ENCODE measurements at places on chromosomes 4 and X.

- DNase-seq: no peak
These were observed 23.5 kb downstream of the KCNE5 start for GRCh38 chrX:109601486-109601885.

DNA sequence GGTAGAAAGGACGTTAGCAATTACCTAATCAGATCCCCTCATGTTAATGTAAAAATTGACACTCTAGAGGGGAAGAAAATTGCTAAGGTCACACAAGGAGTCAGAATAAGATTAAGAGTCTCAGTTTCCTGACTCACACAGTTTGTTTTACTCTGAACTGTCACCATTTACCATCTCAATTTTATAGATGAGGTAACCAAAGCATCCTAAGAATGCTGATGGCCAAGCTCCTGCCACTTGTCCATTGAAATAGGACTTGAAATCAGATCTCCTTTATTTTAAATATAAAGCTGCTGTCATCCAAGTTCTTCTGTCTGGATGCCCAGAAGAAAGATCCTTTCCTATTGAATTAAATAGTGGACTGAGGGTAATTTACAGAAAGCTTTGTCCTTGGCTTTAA, 114.8 kb upstream of the VAMP7 start:
- DNase-seq: no peak

GRCh38 chr4:15132739-15133138, 130.5 kb downstream of the CPEB2 start:
- no peak for DNase-seq

DNA sequence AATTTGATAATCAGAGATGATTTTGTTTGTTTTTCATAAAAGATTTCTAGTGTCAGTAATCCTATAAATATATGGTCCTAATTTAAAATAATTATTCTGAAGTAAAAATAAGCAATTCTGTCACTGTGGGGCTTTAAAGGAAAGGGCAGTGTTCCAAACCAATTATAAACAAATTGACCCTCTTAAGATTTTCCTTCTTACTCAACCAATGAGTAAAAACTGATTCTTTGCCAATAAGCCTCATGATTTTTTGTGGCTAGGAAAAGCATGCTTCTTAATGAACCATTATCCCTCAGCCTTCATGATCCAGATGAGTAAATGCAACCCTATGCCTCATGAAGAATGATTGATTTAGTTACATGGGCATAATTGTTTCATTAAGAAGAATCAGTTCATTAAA, 1010.4 kb downstream of the ADGRL3 start:
- no peak for DNase-seq

GRCh38 chr4:170083541-170083940, 6.2 kb downstream of the AADAT start:
- DNase-seq: no peak

DNA sequence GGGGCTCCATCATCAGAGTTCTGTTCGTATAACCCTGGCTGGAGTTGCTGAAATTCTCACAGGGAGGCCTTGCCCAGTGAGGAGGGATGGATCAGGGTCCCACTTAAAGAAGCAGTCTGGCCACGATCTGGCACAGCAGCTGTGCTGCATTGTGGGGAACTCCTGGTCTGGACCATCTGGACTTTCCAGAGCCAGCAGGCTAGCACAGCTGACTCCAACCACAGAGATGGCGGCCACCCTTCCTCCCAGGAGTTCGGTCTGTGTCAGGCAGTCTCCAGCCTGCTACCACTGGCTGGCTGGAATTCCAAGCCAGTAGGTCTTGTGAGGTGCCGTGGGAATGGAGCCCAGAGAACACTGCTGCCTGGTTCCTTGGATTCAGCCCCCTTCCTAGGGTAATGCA, 62.0 kb downstream of the SLAIN2 start:
- DNase-seq: no peak

DNA sequence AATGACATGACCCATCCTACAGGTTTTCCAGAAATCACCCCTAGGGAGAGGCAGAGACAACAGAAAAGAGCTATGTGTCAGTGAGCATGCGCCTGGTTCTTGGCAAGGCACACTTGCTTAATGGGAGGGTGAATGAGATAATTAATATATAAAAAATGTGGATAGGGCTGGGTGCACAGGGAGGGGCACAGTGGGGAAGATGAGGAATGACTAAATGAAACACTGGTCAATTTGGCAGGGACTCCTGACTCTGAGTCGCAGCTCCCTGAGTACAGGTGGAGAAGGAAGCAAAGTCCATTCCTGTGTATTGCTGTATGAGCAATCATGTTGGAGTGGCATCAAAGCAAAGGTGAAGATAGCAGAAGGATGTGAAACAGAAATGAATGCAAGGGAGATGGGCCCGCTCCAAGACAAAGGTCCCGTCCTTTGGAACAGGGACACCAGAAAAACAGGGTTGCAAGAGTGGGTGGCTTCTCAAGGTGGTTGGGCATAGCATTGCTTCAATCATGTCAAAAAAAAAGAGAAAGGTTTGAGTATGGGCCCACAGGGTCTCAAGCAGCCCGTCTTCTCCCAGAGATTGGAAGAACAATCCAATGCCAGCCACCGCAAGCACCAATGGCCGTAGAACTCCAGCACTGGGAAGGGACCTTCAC, 278.4 kb upstream of the AGTR2 start:
- no peak for DNase-seq

DNA sequence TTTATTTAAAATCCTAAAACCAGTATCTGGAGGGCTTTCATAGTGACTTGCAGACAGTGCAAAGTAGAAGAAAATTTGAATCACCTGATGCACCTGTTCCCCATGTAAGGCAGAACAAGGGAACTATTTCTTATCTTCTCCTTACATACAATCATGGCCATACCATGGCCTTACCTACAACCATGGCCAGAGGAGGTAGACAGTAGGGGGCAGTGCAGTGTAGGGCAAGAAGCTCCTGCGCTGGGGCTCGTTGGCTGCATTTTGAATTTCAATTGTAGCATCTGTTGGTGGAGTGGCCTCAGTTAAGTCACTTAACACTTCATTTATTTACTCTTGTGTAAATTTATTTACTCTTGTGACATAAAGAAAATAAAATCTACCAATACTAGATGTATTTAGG, 33.0 kb downstream of the GALNTL6 start:
- peak; percentile 0 for DNase-seq

GRCh38 chr4:18931643-18932377, 910.3 kb upstream of the LCORL start:
- no peak for DNase-seq

- no peak for DNase-seq
These were observed 1699.8 kb upstream of the IGFBP7 start for GRCh38 chr4:58809948-58810347.

- DNase-seq: peak; percentile 19
These were observed at the start of gene FSTL5 for GRCh38 chr4:162163892-162164759. FSTL5 (minus strand) TSS chr4:162164000; CDS start chr4:162111396, 52,604 bp downstream.

- DNase-seq: no peak
These were observed 61.8 kb downstream of the ELF2 start for GRCh38 chr4:139115226-139115625.

GRCh38 chr4:145736241-145736831, 56.4 kb downstream of the C4orf51 start:
- no peak for DNase-seq

DNA sequence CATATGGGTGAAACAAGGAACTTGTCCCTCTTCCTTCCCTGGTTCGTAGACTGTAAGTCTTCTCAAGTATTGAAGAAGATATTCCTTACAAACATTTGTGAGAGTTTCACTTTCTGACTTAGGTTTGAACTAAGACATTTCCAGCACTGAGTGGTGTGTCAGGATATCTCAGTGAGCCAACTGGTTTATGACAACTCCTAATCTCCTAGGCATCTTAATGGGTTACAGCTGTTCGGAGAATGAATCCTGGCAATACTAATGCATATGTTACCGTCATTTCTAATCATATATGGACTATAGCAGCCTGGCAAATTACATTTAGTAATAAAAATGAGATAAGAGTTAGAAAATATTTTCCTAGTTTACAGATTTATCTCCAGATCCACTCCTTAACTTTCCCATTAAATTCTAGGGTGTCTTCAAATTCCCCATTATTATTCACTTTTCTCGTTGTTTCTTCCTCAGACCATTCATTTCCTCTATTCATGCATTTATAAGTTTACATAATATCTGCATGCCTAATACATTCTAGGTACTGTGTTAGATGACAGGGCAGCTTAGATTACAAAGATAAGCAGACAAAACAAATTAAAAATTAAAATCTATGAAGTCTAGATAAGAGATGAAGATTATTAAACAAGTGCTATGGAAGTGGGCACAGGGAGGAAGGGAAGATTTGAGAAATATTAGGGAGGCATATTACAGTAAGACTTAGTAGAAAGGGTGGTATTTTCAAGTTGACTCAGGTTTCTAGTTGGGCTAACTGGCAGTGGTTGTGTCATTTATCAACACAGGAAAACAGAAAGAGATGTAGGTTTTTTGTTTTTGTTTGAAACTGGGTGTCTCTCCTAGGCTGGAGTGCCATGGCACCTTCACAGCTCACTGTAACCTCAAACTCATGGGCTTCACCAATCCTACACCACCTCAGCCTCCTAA, 173.9 kb downstream of the WDFY3 start:
- no peak for DNase-seq

- DNase-seq: no peak
These were observed 226.1 kb downstream of the COX18 start for GRCh38 chr4:72843466-72843865.

GRCh38 chr4:36207831-36208520, 36.3 kb downstream of the ARAP2 start:
- no peak for DNase-seq

DNA sequence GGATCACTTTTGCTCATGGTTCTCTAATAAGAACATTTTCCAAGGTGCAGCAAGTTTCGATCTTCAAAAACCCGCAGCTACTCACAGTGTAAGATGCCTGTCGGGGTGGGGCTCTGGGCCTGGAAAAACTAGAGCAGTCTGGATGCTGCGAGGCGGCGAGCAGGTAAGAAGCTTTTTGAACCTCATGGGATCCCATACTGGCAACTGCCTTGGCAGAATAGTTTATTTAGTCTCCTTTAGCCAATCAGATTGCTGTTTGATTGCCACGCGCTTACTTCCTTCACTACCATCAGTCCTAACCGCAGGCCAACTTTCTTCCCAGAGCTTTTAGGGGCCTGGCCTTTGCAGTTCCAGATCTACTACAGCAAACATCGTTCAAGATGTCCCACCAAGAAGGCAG, 61.3 kb upstream of the MAGEB10 start:
- DNase-seq: no peak

GRCh38 chr4:122833999-122834398, 7.4 kb downstream of the FGF2 start:
- DNase-seq: no peak

GRCh38 chr4:1594871-1595788, 89.0 kb downstream of the FAM53A start:
- no peak for DNase-seq

DNA sequence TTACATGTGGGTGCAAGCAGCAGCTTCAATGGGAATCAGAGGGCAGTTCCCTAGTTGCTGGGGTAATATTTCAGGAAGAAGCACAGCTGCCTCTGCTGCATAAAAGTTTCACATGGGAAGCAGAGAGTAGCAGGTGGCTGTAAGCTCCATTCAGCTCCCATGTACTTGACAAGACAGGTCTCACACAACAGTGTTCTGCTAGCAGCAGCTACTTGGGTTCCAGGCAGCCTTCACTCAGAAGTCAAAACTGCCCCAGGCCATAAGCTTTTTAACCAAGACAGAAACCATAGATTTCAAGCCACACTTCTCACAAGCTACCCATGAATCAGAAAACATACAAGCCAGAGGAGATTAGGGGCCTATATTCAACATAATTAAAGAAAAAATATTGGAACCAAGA, 41.4 kb upstream of the SPIN2A start:
- no peak for DNase-seq
